Endothelial cell of umbilical vein (primary cell): ENCODE measurements at places on chromosomes 7 and 10. TPM values are rescaled to one million over a fixed set of nuclear protein-coding genes. Genes with fewer than 3 reads are reported as not detected.

GRCh38 chr10:48803801-48804584 is 119.3 kb downstream of the WDFY4 start:
- no peaks in the 10 kb centered on the region for H3K36me3 ChIP-seq
- DNase-seq, result no peak
- H3K27me3 ChIP-seq, result no peaks in the 10 kb centered on the region
- no peak overlapping the region for H3K27ac ChIP-seq
- H3K4me1 ChIP-seq, result no peaks in the 10 kb centered on the region

DNA sequence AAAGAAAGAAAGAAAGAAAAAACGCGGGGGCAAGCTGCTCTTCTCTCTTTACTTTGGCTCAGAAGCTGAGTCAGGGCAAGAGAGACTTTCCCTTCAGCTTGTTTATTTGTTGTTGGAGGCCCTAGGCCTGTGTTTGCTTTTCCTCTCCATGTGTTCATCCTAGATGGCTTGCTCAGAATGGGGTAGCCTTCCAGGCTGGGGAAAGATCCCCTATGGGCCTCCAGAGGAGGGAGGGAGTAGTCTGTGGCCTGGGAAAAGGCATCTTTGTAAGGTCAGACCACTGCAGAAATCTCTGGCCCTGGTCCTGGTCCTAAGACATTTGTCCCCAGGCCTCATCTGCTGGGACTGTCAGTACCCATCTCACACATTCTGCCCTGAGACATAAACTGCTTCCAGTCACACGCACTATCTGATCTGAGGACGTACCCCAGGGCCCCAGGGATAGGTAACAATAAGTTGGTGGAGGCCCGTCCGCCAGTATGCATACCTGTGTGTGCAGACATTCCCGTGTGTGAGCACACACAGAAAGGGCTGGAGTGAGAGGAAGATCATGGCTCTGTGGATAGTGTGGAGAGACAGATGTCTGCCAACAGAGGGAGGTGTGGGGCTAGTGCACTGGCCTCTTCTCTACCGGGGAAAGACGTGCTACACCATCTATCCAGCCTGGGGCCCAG is 4.9 kb upstream of the SCD start:
- H3K4me1 ChIP-seq, result peaks cover 9% of the 10 kb centered on the region
- H3K4me3 ChIP-seq, result no peak overlapping the region
- H3K27me3 ChIP-seq, result no peaks in the 10 kb centered on the region
- H3K27ac ChIP-seq, result no peak overlapping the region
- DNase-seq, result peak; percentile 63

DNA sequence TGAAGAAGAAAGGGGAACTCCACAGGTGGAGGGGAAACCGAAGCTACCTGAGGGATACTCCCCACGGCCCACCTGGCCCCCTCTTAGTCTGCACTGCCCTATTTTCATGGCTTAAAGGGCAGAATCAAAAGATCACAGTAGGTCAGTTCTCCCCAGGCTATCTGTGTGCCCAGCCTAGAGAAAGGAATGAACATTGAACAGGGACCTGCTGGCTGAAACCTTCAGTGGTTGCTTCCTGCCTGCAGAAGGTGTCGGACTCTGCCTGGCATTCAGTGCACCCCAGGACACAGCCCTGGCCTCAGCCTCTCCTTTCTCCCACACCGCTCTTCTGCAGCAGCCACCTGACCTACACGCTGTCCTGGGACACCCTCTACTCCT is 74.5 kb downstream of the PRKAG2 start:
- H3K4me1 ChIP-seq, result no peaks in the 10 kb centered on the region
- H3K4me3 ChIP-seq, result no peak overlapping the region
- no peak for DNase-seq
- no peaks in the 10 kb centered on the region for H3K36me3 ChIP-seq
- no peak overlapping the region for H3K27ac ChIP-seq
- peaks cover 7% of the 10 kb centered on the region for H3K27me3 ChIP-seq

- no peaks in the 10 kb centered on the region for H3K36me3 ChIP-seq
- H3K27me3 ChIP-seq, result peaks cover 2% of the 10 kb centered on the region
- H3K27ac ChIP-seq, result no peak overlapping the region
- H3K4me3 ChIP-seq, result no peak overlapping the region
Measured at GRCh38 chr7:79949778-79950177, 184.9 kb upstream of the GNAI1 start.

- no peaks in the 10 kb centered on the region for H3K27me3 ChIP-seq
- no peak overlapping the region for H3K4me3 ChIP-seq
- no peak overlapping the region for H3K27ac ChIP-seq
- DNase-seq, result no peak
Measured at GRCh38 chr10:95304976-95305375, 14.2 kb upstream of the PDLIM1 start.

DNA sequence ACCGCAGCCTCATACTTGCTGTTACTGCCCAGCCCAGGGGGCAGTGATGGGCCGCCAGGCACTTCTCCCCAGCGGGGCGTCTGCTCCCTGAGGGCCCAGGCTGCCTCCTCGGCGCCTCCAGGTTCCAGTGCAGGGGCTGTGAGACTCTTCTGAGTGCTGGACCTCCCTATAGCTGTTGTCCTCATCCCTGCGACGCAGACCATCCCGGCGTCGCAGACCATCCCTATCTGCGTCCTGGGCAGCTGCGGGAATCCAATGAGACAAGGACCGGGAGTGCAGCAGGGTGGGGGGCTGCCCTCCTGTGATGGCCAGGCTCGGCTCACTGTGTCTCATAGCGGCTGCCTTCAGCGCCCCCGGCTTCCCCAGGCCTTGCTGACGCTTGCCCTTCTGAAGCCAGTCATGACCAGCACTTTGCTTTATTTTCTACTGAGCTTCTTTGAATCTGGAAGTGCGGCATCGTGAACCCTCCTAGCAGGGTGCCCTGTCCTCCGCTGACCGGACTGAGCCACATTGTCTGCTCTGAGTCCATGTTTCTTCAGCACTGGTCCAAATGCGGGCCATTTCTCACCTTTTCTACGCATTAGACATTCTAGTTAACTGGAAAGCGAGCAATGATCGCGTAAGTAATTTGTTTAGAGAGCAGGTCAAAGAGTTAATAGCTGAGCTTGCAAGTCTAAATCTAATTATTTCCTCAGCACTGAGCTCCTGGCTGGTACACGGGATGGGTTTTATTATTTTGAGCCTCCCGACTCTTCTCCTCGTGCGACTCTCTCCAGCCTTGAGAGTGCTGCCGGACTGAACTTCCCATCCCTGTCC is 339.5 kb downstream of the WDR37 start:
- no peak for DNase-seq
- H3K27me3 ChIP-seq, result no peaks in the 10 kb centered on the region
- no peaks in the 10 kb centered on the region for H3K4me1 ChIP-seq
- H3K4me3 ChIP-seq, result no peak overlapping the region
- no peak overlapping the region for H3K27ac ChIP-seq

DNA sequence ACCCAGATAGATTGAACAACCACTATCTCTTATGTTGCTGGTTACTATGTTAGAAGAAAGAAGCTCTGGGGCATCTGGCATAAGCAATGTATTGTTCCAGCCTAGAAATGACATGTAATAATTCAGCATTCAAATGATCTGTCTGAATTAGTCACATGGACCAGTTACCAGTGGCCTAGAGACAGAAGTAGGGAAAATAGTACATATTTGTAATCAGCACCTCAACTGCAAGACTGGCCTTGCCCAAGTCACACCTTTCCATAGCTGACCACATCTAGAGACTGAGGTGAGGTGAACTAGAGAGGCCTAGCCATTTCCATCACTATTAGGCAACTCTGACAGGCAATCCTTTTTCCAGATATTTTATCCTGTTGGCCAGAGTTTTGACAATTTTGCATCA is 315.6 kb upstream of the KCND2 start:
- H3K36me3 ChIP-seq, result no peaks in the 10 kb centered on the region
- no peak overlapping the region for H3K4me3 ChIP-seq
- peaks cover 2% of the 10 kb centered on the region for H3K4me1 ChIP-seq
- H3K27ac ChIP-seq, result no peak overlapping the region
- H3K27me3 ChIP-seq, result no peaks in the 10 kb centered on the region

- no peak overlapping the region for H3K4me3 ChIP-seq
- H3K36me3 ChIP-seq, result no peaks in the 10 kb centered on the region
- H3K27me3 ChIP-seq, result no peaks in the 10 kb centered on the region
- peaks cover 35% of the 10 kb centered on the region for H3K4me1 ChIP-seq
- no peak overlapping the region for H3K27ac ChIP-seq
Measured at GRCh38 chr7:158824028-158824427, 5.3 kb downstream of the ESYT2 start.

GRCh38 chr10:79116368-79116767 is 47.6 kb downstream of the ZMIZ1 start:
- peaks cover 15% of the 10 kb centered on the region for H3K36me3 ChIP-seq
- no peaks in the 10 kb centered on the region for H3K27me3 ChIP-seq
- no peak for DNase-seq
- H3K4me1 ChIP-seq, result peaks cover 11% of the 10 kb centered on the region
- no peak overlapping the region for H3K27ac ChIP-seq

DNA sequence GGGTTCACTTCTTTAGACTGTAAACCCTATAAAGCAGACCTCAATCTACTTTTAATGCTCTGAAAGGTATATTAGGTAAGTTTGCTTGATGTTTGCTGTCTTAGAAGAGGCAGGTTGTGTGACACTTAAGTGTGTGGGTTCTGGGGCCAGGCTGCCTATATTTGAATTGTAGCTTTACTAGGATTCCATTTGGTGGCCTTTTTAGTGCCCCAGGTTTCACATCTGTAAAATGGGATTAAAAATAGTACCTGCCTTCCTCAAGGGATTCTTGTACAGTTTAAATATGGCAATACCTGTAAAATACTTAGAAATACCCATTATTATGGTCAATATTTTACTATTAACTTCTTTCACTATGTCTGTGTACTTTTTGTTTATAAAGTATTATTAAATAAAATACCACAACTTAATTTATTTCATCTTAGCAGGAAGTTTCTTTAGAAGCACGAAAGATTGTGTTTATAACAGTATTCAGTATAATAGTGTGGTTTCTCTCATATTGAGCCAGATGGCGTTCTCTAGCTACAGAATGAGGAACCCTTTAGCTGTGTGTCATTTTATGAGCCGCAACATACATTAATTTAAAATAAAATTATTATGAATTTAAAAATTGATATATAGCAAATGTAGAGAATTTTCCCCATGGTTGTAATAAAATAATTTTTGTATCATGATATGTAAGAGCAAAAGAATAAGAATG is 94.2 kb downstream of the CDK14 start:
- DNase-seq, result no peak
- peaks cover 8% of the 10 kb centered on the region for H3K4me1 ChIP-seq
- no peaks in the 10 kb centered on the region for H3K27me3 ChIP-seq
- H3K36me3 ChIP-seq, result no peaks in the 10 kb centered on the region
- no peak overlapping the region for H3K4me3 ChIP-seq

DNA sequence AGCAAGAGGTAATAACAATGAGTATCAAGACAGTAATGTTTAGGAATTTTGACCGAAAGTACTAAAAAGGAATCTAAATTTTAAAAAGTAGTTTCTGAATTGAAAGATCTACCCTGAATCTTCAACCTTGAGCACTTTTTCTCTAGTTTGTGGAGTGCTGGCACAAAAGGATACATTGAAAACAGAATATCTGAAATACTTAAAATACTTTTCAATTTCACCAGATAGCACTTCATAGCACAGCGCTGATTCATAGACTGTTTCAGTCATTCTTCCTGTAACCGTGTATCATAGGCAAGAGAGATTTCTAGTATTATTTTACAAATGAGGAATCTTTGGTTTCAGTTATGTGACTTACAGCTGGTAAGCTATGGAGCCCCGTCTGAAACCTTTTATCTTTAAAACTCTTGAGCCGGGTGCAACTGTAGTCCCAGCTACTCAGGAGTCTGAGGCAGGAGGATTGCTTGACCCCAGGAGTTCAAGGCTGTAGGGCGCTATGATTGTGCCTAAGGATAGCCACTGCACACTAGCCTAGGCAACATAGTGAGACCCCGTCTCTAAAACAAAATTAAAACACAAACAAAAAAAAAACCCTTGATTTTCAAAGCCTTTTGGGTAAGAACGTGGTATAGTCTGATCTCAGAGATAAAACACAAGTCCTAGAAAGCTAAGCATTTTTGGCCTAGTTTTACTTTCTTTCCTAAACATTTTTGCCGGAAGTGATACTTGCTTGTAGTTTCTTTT is 35.1 kb downstream of the FHIP2A start:
- no peak overlapping the region for H3K4me3 ChIP-seq
- DNase-seq, result peak; percentile 81
- H3K4me1 ChIP-seq, result peaks cover 32% of the 10 kb centered on the region
- peaks cover 6% of the 10 kb centered on the region for H3K36me3 ChIP-seq

DNA sequence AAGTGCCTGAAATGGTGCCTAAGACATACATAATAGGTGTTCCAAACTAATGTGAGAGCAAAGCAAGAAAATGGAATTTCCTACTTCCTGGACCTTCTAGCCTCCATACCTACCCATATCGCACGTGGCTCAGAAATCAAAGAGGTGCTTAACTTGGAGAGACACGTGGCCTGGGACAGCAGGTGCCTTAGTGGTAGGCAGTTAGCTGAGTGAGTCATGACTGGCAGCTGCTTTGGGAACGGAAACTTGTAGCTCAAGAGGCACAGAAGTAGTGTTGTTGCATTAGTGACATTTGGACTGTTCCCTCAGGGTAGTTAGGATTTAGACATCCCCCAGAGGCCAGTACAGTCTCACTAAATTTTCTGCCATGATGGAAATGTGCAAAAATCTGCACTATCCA is 12.0 kb upstream of the BMPER start:
- no peak overlapping the region for H3K27ac ChIP-seq
- H3K4me1 ChIP-seq, result no peaks in the 10 kb centered on the region
- no peak overlapping the region for H3K4me3 ChIP-seq
- no peaks in the 10 kb centered on the region for H3K27me3 ChIP-seq
- DNase-seq, result no peak

DNA sequence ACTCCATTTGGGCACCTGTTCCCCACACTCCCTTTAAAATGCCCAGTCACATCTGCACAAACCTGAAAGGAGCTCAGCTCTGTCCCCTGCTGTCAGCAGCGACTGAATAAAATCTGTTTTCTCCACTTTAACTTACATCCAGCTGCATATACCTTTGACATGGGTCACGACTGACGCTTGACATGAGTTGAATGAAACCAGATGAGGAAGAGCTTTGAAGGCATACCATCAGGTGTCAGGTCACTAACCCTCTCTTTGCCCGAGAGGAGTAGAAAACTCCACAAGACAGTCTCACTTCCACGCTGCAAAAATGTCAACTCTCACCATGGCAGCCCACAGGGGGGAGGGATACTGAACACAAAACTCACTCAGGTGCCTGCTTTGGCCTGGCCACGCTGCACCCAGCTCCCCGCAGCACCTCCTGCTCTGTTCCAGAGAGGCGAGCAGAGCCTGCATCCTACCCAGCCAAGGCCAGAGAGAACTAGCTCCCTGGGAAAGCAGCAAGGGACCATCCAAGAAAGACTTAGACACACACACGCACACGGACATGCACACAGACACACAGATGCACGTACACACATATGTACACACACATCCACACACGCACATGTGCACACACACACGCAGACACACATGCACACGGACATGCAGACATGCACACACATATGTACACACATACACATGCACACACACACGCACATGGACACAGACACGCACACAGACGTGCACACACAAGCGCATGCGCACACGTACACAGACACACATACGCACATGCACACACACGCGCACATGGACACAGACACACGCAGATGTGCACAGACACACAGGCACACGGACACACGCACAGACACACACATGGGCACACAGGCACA is 191.0 kb downstream of the MAD1L1 start:
- no peak overlapping the region for H3K4me3 ChIP-seq
- H3K4me1 ChIP-seq, result no peaks in the 10 kb centered on the region
- H3K27ac ChIP-seq, result no peak overlapping the region
- no peaks in the 10 kb centered on the region for H3K27me3 ChIP-seq
- no peaks in the 10 kb centered on the region for H3K36me3 ChIP-seq

The PRLHR gene
- not detected in 2 replicates for polyA plus RNA-seq

The POMZP3 gene
- polyA plus RNA-seq, result 12.7 and 13.5 TPM in 2 replicates

The CLIP2 gene
- 8.1 and 8.3 TPM in 2 replicates for polyA plus RNA-seq

The LRRC4 gene
- polyA plus RNA-seq, result 4.2 and 5.1 TPM in 2 replicates

The SPDYE11 gene
- not detected in 2 replicates for polyA plus RNA-seq

The PTPRN2 gene
- 0.78 and 0.88 TPM in 2 replicates for polyA plus RNA-seq
